ENCODE measurements at places on chromosomes 6 and 20.

- H3K27me3 ChIP-seq: peaks cover 35% of the 10 kb centered on the region
These were observed 119.8 kb upstream of the SASH1 start for GRCh38 chr6:148222846-148223245.

DNA sequence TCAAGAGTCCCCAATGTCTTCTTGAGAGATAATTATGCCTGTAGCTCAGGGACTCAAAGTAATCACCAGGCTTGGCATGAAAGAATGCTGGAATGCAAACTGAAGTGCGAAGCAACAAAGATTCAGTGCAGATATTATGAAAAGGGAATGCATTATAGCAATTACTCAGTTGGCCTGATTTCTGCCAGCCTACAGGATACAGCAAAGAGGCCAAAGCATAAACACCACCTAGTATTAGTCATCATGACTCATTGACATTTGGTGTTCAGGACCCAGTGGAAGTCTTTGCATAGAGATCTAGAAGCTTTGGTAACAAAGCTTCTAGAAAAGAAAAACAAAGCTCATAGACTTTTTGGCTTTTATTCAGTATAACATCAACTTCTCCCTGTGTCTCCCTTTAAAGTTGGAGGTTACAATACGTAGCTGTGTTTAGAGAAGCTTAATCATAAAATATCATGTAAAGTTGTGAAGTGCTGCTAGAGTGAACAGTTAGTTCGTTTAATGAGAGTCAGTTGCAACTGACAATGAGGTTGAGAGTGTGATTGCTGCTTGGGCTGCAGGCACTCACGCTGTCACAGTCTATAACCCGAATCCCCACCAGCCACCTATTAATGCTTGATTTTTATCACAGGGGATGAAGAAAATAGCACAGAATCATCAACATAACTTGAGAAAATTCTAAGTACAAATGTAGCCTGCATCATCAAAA lies 932.7 kb downstream of the TFAP2A start:
- H3K36me3 ChIP-seq: no peaks in the 10 kb centered on the region
- no peaks in the 10 kb centered on the region for H3K4me1 ChIP-seq
- no peak overlapping the region for H3K27ac ChIP-seq
- H3K27me3 ChIP-seq: no peaks in the 10 kb centered on the region
- DNase-seq: no peak

DNA sequence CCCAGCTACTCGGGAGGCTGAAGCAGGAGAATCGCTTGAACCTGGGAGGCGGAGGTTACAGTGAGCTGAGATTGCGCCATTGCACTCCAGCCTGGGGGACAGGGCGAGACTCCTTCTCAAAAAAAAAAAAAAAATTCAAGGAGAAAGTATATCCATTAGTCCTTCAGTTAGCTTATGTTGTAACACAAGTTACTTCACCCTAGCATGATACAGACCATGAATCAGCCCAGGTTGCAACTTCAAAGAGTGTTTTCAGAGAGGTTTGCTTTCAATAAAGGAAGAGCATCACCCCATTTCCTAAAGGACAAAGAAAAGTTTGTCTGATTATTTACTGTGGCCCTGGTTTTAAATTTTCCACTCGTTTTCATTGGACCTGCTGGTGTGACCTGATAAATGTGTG lies 73.0 kb downstream of the SERAC1 start:
- peaks cover 35% of the 10 kb centered on the region for H3K36me3 ChIP-seq
- H3K27ac ChIP-seq: no peak overlapping the region
- H3K4me1 ChIP-seq: no peaks in the 10 kb centered on the region
- no peak overlapping the region for H3K4me3 ChIP-seq

DNA sequence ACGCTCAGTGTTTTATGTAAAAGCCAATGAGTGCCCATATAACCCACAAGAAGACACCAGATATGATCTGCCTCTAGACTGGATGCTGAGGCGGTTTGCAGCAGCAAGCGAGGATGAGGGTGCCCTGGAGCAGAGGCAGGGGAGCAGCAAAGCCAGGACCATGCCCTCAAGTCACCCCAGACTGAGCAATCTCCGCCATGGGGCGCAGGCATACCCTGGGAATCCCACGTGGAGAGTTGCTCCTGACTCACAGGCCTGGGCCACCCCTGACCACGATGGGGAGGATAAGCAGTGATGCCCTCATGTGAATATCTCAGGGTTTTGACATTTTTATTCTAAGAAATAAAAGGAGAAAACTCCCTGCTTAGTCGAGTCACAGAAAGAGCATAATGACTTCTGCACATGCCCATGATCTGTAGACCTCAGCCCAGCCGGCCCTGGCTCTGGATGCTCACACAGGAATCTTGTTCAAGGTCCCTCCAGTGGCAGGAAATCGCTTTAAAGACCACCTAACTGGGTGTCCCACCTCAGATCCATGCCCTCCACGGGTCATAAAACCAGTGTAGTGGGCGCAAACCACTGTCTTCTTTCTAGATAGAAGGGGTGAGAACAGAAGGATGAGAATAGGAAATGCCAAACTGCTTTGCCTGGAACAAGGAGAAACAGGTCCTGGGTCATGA lies 138.3 kb upstream of the SNX9 start:
- DNase-seq: no peak
- H3K4me3 ChIP-seq: no peak overlapping the region
- no peaks in the 10 kb centered on the region for H3K4me1 ChIP-seq
- H3K36me3 ChIP-seq: no peaks in the 10 kb centered on the region

DNA sequence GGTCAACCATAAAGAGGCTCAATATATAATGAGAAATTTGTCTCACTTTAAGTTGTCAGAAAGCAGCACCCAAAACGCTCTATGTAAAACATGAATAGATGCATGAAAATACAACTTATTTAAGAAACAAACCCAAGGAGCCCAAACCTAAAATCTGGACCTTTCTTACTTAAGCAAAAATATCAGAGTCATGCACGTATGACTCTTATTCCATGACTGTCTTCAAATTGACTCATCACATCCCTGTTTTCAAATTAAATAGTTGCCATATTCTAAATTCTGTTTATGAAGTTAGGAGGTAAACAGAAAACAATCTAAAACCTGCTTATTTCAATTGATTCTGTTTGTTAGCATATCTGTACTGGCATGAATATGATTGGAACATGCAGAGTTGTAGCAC lies 42.1 kb downstream of the ANKRD6 start:
- no peak overlapping the region for H3K27ac ChIP-seq
- DNase-seq: no peak
- H3K4me3 ChIP-seq: no peak overlapping the region
- H3K27me3 ChIP-seq: no peaks in the 10 kb centered on the region
- H3K4me1 ChIP-seq: peaks cover 20% of the 10 kb centered on the region

GRCh38 chr6:12813321-12813720 lies 96.8 kb downstream of the PHACTR1 start:
- no peak overlapping the region for H3K4me3 ChIP-seq
- DNase-seq: no peak
- H3K4me1 ChIP-seq: no peaks in the 10 kb centered on the region
- no peaks in the 10 kb centered on the region for H3K36me3 ChIP-seq
- peaks cover 3% of the 10 kb centered on the region for H3K27me3 ChIP-seq

- no peak for DNase-seq
- H3K4me1 ChIP-seq: peaks cover 13% of the 10 kb centered on the region
- H3K4me3 ChIP-seq: no peak overlapping the region
- H3K36me3 ChIP-seq: no peaks in the 10 kb centered on the region
- H3K27me3 ChIP-seq: peaks cover 4% of the 10 kb centered on the region
- no peak overlapping the region for H3K27ac ChIP-seq
These were observed 15.7 kb upstream of the EIF2S2 start for GRCh38 chr20:34127792-34128191.

DNA sequence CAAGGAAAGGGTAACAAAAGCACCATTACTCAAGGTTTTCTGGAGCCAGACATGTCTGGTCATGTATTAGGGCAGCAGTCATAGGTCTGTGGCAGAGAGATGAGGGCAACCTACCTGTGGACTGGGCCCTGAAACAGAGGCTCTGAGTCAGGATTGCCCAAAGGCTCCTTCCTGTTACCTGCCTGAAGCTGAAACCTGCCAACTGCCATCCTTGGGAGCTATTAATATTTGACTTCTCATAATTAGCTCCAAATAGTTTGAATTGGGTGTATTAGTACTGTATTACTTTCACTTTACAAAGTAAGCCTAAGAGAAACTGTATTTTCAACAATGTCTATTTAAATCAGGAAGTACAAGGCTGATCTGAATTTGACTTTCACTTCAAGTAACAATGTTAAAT lies 72.0 kb upstream of the TBX18 start:
- H3K4me3 ChIP-seq: no peak overlapping the region
- no peak overlapping the region for H3K27ac ChIP-seq
- H3K4me1 ChIP-seq: no peaks in the 10 kb centered on the region
- no peaks in the 10 kb centered on the region for H3K27me3 ChIP-seq

- peak overlapping the region; percentile 93 for H3K27ac ChIP-seq
- H3K4me3 ChIP-seq: peak overlapping the region; percentile 94
- no peaks in the 10 kb centered on the region for H3K27me3 ChIP-seq
- DNase-seq: peak; percentile 71
- peaks cover 44% of the 10 kb centered on the region for H3K4me1 ChIP-seq
- peaks cover 7% of the 10 kb centered on the region for H3K36me3 ChIP-seq
These were observed 782 bp downstream of the MAP3K5 start for GRCh38 chr6:136791296-136792094.

GRCh38 chr20:62835931-62836861 lies 19.3 kb downstream of the COL9A3 start:
- H3K27ac ChIP-seq: no peak overlapping the region
- no peaks in the 10 kb centered on the region for H3K36me3 ChIP-seq

DNA sequence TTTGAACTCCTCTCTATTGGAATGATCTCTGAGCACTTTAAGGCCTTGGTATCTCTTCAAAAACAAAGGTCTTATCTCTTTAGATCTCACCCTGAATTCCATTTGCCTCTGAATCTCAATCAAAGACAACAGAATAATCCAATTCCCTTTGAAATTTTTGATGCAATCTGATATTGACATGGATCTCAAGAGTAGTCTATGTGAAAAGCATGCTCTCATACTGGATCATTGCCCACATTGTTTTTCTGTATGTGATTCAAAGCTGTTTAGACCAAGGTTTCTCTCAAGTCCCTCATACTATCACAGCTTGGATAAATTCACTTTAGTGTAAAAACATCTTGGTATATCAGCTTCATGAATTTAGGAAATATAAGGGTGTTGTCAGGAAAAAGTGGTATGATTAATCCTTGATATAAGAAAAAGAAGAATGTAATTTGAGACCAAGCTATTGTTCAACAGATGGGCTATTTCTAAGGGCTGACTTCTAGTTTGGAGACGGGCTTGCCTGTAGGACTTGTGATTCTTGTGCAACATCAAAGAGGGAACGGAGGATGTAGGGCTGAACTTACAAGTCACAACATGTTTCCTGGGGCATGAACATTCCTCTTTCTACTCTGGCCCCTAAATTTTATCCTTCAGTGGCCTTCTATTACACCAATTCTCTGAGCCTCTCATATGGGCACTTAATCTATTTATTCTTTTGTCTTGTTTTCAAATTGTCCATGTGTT lies 77.9 kb upstream of the CITED2 start:
- H3K27ac ChIP-seq: no peak overlapping the region
- no peaks in the 10 kb centered on the region for H3K27me3 ChIP-seq
- H3K4me3 ChIP-seq: no peak overlapping the region
- no peak for DNase-seq
- H3K36me3 ChIP-seq: no peaks in the 10 kb centered on the region
- H3K4me1 ChIP-seq: peaks cover 2% of the 10 kb centered on the region

- no peak overlapping the region for H3K4me3 ChIP-seq
- H3K4me1 ChIP-seq: no peaks in the 10 kb centered on the region
- H3K27ac ChIP-seq: no peak overlapping the region
- H3K27me3 ChIP-seq: peaks cover 18% of the 10 kb centered on the region
- no peak for DNase-seq
- H3K36me3 ChIP-seq: no peaks in the 10 kb centered on the region
These were observed 292.7 kb downstream of the TBC1D7 start for GRCh38 chr6:13035606-13036005.

- no peak overlapping the region for H3K4me3 ChIP-seq
- no peak overlapping the region for H3K27ac ChIP-seq
- DNase-seq: no peak
- no peaks in the 10 kb centered on the region for H3K27me3 ChIP-seq
- H3K4me1 ChIP-seq: no peaks in the 10 kb centered on the region
These were observed 139.1 kb downstream of the BTBD3 start for GRCh38 chr20:12056839-12057238.

- no peak overlapping the region for H3K27ac ChIP-seq
- H3K4me1 ChIP-seq: peaks cover 9% of the 10 kb centered on the region
- H3K4me3 ChIP-seq: no peak overlapping the region
- no peaks in the 10 kb centered on the region for H3K36me3 ChIP-seq
- peaks cover 9% of the 10 kb centered on the region for H3K27me3 ChIP-seq
These were observed 101.0 kb upstream of the DTNBP1 start for GRCh38 chr6:15763837-15764236.

- H3K36me3 ChIP-seq: peaks cover 12% of the 10 kb centered on the region
- H3K4me1 ChIP-seq: no peaks in the 10 kb centered on the region
- no peaks in the 10 kb centered on the region for H3K27me3 ChIP-seq
- no peak for DNase-seq
- H3K4me3 ChIP-seq: no peak overlapping the region
These were observed 396.8 kb downstream of the CDKAL1 start for GRCh38 chr6:20931093-20931492.

GRCh38 chr6:12369781-12370262 lies 79.7 kb downstream of the EDN1 start:
- DNase-seq: no peak
- H3K36me3 ChIP-seq: no peaks in the 10 kb centered on the region
- H3K27ac ChIP-seq: no peak overlapping the region
- no peak overlapping the region for H3K4me3 ChIP-seq
- H3K27me3 ChIP-seq: peaks cover 6% of the 10 kb centered on the region

DNA sequence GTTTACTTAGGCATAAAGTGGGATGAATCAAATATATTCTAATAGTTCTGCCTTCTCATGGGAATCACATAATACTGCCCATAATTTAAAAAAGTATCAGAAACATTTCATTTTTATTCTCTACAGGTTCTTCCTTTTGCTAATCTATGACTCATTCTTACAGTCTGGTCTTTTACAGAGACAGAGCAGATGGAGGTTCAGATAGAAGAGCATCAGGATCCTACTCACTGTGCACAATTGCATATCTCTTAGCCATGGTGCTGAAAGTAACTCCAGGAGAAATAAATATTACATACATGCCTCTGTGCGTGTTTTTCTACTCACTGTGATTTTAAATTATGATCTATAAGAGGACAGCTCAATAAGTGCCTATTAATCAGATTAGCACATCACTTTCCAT lies 16.3 kb upstream of the OR2B6 start:
- H3K36me3 ChIP-seq: no peaks in the 10 kb centered on the region
- H3K27ac ChIP-seq: no peak overlapping the region
- no peak overlapping the region for H3K4me3 ChIP-seq
- H3K27me3 ChIP-seq: peaks cover 48% of the 10 kb centered on the region
- DNase-seq: no peak

- no peak for DNase-seq
- no peak overlapping the region for H3K4me3 ChIP-seq
- no peak overlapping the region for H3K27ac ChIP-seq
- H3K27me3 ChIP-seq: no peaks in the 10 kb centered on the region
- H3K36me3 ChIP-seq: peaks cover 26% of the 10 kb centered on the region
- peaks cover 46% of the 10 kb centered on the region for H3K4me1 ChIP-seq
These were observed 1.7 kb downstream of the ATP6V1G2 start for GRCh38 chr6:31544676-31545075.
